Neural progenitor cell (in vitro differentiated cells): ENCODE measurements at places on chromosomes 3 and 15. TPM values are rescaled to one million over a fixed set of nuclear protein-coding genes. Genes with fewer than 3 reads are reported as not detected.

The HDC gene
- 0.62 TPM in 1 of 2 replicates, not detected in the other for total RNA-seq

DNA sequence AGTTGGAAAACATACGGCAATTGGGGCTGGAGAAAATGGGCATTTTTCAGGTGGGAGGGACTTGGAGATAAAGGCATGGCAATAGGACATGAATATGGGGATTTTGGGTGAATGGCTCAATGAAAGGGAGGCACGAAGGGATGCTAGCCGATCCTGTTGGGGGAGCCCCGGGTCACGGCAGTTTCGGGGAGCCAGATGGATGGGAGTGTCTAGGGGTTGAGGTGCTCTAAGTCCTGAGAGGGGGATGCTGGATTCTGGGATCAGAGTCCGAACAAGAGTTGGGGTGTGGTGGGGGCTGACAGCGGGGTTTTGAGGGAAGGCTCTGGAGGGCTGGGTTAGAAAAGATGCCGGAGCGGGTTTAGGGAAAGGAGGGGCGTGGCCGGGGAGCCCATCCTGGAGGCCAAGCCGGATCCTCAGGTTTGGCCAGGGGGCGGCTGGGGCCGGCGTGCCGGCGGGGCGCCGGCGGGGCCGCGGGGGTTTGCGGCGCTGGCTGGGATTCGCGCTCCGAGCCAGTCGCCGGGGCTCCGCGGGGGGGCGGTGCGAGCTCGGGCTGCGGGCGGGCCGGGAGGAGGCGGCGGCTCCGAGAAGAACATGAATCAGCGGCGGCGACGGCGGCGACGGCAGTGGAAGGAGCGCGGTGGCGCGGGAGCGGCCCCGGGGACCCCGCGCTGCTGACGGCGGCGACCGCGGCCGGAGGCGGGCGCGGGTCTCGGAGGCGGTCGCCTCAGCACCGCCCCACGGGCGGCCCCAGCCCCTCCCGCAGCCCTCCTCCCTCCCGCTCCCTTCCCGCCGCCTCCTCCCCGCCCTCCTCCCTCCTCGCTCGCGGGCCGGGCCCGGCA is at the start of gene TYRO3:
TSS of gene TYRO3 (plus strand) at position 813 of the 839 bp plus-strand sequence. CDS start 46 bp downstream, outside the sequence.
- H3K4me3 ChIP-seq = peak within 1 kb of the TSS; percentile 81
- DNase-seq = peak; percentile 86
- peak within 1 kb of the TSS; percentile 15 for H3K27ac ChIP-seq

GRCh38 chr15:74620636-74621545 is 5.3 kb downstream of the CLK3 start:
- no peak overlapping the region for H3K27ac ChIP-seq
- H3K4me1 ChIP-seq = peaks cover 11% of the 10 kb centered on the region
- no peak overlapping the region for H3K4me3 ChIP-seq
- peak; percentile 84 for DNase-seq

DNA sequence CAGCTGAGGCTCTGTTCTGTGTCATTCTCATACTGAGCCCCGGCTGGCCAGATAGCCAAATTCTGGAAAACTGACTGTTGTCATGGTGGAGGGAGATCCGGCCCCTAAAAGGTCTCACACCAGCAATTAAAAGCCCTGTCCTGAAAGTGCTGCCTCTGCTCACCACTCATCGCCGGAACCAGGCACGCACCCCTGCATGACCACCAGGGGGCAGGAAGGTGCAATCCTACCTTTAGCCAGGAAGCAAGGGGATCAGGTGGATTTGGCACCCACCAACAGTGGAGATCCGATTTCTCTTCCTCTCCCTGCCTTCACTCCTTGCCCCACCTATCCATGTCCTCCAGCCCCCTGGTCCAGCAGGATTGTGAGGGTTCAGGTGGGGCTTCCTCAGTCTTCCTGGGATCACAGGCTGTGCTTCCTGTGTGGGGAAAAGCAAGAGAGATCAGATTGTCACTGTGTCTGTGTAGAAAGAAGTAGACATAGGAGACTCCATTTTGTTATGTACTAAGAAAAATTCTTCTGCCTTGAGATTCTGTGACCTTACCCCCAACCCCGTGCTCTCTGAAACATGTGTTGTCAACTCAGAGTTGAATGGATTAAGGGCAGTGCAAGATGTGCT is 16.1 kb upstream of the CACNA2D2 start:
- no peak overlapping the region for H3K27ac ChIP-seq
- DNase-seq = peak; percentile 84
- H3K36me3 ChIP-seq = no peaks in the 10 kb centered on the region

DNA sequence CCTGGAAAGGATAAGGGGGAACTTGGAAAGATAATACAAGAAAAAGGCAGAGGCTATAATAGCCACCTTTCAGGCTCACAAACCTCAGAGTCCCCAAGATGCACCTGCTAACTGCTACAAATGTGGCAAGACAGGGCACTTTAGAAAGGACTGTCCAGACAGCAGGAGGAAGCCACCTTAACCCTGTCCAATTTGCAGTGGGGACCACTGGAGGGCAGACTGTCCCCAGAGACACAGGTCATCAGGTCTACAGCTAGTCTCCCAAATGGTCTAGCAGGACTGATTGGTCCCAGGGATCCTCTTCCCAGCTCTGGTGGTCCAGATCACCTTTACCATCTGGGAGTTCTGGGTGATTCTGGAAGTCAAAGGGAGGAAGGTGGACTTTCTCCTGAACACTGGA is 882.5 kb upstream of the GBE1 start:
- no peak overlapping the region for H3K27ac ChIP-seq
- no peaks in the 10 kb centered on the region for H3K4me1 ChIP-seq
- H3K4me3 ChIP-seq = no peak overlapping the region
- no peaks in the 10 kb centered on the region for H3K27me3 ChIP-seq
- DNase-seq = peak; percentile 50

DNA sequence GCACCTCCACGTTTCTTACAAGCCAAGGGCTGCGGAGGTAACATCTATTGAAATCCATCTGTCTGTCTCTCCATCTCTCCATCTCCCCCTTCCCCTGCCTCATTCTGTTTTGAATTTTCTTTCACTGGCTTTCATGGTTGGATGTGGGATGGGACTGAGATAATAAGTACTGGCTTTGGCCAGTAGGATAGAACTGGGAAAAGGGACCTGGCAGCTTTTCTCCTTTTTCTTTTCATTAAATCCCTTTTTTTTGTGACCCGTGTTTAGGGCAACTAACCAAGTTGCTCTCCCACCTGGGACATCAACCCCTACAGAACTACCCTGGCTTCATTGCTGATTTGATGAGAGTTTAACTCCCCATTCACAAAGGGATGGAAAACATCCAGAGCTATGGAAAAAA is 66.8 kb upstream of the ADAMTSL3 start:
- no peaks in the 10 kb centered on the region for H3K27me3 ChIP-seq
- no peak overlapping the region for H3K4me3 ChIP-seq
- peaks cover 14% of the 10 kb centered on the region for H3K4me1 ChIP-seq
- no peak for DNase-seq

DNA sequence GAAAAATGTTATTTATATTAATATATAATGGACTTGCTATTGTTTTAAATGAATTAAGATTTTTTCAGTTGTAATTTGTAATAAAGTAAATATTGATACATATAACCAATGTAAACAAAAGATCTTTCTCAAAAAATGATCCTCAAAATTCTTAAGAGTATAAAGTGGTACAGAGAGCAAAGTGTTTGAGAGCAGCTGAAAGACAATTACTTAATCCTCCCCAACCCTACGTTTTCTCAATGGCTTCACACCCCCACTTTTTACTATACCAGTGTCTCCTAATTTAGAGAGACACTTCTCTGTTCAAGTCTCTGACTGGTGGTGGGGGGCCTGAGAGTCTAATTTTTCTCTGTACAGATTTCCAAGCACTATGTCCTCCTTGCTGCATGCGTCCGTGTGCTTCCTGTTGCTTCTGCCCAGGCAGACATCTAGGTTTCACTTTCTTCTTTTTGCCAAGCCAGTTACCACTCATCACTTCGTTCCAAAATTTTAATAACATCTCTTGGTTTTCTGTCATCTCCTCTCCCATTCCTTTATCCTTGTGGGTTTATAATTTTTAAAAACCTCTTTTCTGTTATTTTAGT is 276.3 kb upstream of the DNAJC19 start:
- no peaks in the 10 kb centered on the region for H3K27me3 ChIP-seq
- H3K36me3 ChIP-seq = no peaks in the 10 kb centered on the region
- no peak overlapping the region for H3K4me3 ChIP-seq
- H3K4me1 ChIP-seq = no peaks in the 10 kb centered on the region
- DNase-seq = no peak

The VGLL3 gene
- total RNA-seq = 1.2 and 1.8 TPM in 2 replicates

DNA sequence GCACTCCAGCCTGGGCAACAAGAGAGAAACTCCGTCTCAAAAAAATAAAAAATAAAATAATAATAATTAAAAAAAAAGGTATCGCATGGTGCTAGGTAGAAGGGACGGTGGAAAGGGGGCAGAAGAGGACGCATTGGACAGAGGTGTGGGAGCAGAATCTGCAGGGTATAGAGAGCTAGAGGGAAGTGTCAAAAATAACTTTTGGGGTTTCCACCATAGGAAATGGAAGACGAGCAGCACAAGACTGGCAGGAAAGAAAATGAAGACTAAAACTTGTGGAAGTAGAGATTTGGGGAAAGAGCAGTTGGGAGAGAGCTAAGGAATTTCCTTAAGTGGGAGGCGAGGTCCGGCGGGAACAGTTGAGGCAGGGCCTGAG is 585 bp upstream of the MKRN2 start:
- H3K27me3 ChIP-seq = peaks cover 11% of the 10 kb centered on the region
- no peak overlapping the region for H3K27ac ChIP-seq
- H3K4me1 ChIP-seq = peaks cover 12% of the 10 kb centered on the region

- H3K27me3 ChIP-seq = peaks cover 60% of the 10 kb centered on the region
- peak; percentile 89 for DNase-seq
- no peaks in the 10 kb centered on the region for H3K4me1 ChIP-seq
- no peaks in the 10 kb centered on the region for H3K36me3 ChIP-seq
- no peak overlapping the region for H3K27ac ChIP-seq
- peak overlapping the region; percentile 66 for H3K4me3 ChIP-seq
Measured at GRCh38 chr15:82680200-82681102, 29.2 kb downstream of the AP3B2 start.
